ENCODE measurements at places on chromosomes 6 and 20.

- no peak for DNase-seq
Observed at GRCh38 chr20:32463642-32464400, 105.7 kb downstream of the ASXL1 start.

GRCh38 chr6:144264270-144265060 is 20.7 kb upstream of the UTRN start:
- no peak for DNase-seq

DNA sequence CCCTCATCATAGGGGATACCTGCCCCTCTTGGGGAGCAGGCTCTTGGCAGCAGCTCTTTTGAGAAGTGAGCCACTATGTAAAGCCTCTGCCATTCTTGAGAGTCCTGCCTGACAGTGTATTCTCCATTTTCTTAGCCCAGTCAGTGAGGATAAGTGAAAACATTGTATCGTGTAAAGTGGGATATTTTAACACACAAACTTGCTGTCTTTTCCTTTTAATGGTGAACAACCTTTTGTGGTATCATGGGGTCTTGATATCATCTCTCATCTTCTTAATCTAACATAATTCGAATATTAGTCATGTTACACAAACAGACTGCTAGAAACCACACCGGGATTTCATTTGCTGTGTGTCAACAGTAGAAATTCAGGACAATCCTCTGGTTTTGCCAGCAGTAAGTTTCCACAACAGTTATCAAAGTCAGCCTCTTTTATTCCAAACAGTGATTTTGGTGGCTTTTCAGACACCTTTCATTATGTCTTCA is 136.2 kb downstream of the HIVEP1 start:
- DNase-seq = no peak

GRCh38 chr6:18893540-18894269 is 506.6 kb downstream of the RNF144B start:
- no peak for DNase-seq

DNA sequence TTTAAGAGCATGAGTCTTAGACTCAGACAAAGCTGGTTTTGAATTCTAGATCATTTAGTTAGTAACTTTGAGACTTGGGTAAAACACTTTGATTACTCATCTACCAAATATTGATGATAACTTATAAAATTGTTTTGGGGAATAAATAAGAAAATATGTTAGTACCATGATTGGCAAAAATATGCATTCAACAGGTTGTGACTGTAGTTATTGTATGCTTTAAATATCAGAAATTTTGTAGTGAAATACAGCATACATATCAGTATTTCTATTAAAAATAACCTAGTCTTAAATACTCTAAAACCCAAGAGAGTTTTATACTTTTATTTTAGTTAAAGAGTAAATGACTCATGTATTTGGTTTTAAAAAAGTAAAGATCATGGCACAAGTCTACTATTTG is 68.7 kb downstream of the ENPP1 start:
- no peak for DNase-seq

DNA sequence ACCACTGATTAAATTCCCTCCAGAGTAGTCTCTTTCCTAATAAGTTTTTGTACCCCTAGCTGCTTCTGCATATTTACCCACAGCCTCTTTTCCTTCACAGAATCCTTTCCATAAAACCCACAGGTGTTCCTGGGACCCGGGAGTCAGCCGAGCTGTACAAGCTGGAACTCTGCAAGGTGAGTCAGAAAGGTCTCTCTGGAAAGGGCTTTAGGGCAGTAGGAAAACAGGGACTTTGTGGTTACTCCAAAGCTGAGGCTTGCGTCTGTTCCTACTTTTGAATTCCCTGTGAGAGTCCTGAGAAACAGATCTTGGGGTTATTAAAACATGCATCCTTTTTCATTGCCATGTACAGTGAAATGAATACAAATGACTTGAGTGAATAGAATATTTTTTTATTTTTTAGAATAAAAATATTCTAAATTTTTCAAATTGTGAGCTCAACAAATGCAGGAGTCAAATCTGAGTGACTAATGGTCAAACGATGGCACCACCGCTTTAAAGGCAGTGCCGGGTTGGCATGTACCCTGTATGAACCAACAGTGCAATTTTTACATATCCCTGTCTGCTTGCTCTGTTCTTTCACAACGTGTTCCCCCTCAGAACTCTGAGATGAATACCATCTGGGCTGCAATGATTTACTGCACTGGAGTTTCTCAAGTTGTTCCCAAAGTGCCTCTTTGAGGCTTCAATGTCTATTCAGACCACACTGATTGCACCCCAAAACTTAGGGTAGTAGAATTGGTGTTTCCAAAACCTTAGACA is 78.4 kb downstream of the GFRAL start:
- no peak for DNase-seq

DNA sequence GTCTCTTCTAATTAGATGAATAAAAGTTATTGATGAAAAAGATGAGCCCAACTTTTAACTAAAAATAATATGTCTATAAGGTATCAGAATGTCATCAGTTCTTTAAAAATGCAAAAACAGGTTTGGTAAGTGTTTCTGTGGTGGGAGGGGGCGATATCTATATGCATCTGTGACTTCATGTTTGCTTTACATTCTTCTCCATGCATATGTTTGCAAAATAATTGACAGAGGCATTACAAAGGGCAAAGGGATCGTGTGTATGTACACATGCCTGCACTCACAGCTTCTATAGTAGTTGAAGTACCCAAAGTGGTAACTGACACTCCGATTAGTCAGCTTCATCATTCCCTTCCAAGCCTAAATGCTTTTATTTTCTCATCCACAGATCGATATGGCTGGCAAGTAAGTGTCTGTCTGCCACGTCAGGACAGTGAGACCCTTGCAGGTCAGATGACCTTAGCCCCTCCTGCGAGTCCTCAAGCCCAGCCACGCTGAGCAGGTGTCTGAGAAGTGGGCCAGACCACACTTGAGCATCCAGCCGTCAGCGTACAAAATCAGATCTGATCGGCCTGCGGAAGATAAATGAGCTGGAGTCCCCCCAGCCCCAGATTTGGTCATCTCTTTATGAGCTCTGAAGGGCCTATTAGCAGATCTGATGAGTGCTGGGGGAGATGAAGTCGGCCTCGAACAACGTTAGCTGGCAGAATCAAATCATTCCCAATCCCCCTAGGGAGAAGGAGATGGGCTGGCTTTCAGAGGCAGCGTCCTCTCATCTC is 369.1 kb downstream of the MAFB start:
- DNase-seq = no peak

DNA sequence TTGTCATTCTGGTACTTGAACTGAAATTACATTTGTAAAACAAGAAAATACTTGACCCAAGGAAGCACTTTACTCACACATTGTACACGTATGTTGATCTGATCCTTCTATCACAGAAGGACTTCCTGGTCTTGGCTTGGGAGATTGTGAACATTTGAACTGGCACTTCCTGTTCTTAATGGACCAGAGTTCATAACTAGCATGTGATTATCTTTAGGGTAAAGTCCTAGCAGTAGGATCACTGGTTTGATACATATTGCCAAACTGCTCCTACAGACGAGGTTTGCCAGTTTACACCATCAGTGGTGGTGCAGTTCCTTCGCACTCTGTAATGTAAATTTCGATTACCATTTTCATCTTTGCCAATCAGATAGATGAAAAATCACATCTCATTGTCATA is 12.7 kb downstream of the HECA start:
- DNase-seq = no peak

DNA sequence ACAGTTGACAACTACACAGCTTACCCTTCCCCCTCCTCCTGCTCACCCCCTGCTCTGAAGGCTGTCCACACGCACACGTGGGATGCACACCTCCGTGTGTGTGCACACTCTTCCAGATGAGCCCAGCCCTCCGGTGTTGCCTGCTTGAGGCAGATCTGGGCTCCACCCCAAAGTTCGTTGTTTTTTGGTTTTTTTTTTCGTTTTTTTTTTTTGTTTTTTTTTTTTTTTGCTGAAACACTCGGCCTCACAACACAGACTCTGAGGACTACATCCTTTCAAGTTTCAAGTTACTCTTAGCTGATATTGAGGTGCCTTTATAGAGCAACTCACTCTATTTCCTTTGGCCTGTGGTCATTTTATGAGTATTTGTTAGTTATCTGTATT is 88.2 kb downstream of the RREB1 start:
- DNase-seq = no peak

DNA sequence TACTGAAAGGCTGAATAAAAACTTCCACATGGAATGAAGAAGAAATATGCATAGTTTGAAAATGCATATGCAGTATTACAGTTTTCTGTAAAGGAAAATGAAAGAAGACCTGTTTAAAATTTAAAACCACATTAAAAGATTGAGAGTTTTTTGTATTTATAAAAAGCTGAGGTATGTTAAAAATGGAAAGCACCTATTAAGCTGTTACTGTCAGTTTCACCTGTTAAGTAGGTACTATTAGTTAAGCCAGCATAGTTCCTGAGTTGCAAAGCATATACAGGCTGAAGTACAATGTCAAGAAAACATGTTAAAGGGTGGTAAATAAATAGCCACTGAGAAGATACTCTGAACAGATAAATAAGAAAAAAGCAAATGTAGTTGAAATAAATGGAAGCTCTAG is 69.9 kb downstream of the ATXN1 start:
- DNase-seq = peak; percentile 39

GRCh38 chr6:147164761-147165160 is 39.5 kb upstream of the STXBP5 start:
- DNase-seq = no peak

- DNase-seq = no peak
Observed at GRCh38 chr6:129665555-129665954, 44.4 kb downstream of the ARHGAP18 start.

DNA sequence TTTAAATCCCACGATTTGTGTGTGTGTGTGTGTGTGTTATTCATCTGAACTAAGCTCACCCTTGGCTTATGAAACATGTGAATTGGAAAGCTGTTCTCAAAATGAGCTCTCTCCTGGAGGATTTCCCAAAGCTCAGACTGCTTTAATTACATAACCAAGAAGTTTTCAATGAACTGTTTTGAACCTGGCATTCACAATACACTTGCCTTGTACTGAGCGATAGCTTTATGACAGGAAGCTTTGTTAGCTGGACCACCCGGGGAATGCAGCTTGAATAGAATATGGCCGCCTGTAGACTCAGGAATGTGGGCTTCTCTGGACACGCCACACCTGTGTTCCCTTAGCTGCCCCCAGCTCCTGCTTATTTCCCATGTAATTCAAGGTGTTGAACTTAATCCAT is 71.4 kb upstream of the PREP start:
- no peak for DNase-seq

DNA sequence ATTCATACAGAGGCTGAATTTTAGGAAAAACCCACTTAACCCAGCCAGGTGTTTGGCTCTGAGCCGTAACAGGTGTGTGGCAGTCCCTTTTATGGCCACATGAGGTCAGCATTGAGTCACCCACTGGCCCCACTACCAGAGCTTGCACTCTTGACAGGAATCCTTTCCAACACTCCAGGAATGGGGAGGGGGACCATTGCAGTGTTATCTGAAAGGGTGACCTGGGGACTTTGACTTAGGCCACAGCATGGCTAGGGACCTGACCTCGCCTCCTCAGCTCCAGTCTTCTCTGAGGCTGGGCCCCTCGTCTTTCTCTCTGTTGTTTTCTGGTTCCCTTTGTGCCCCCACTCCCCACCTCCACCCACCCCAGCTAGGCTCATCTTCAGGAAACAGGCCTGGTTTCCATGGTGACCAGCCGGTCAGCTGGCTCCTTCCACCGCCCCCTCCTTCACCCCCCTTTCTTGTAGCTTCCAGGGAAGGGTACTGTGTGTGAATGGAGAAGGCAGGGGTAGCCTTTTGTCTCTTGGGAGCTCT is 2.1 kb upstream of the TMEM151B start:
- DNase-seq = peak; percentile 77

DNA sequence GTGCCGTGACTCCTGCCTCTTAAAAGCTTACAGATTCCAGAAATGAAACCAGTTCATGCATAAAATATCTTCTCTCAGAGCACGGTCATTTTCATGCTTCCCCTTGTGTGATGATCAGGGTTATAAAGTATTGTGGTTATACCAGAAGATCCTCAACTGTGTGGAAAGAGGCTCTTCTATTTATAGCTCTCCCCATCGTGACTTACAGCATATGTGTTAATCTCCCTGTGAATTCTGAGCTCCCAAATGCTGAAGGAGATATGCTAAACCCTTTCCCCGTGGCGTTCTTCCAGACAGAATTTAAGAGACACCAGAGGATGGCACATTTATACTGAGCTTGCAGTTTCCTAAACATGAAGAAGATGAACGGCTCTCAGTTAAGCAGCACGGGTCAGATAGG is 158.8 kb downstream of the CDH26 start:
- DNase-seq = no peak

DNA sequence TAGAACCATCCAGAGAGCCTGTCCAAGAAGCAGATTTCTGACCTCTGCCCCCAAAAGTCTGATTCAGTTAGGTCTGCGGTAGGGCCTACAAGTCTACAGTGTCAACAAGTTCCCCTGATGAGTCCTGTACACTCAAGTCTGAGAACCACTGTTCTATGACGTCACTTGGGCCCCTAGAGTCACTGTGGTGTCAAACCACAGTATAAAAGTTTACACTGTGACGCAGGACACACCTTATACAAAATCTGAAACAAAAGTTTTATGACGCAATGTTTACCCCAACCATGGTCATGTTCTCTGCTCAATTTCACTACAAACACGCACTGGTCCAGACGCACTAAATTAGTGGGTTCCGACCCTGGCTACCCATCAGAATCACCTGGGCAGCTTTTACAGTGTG is 17.9 kb downstream of the SLA2 start:
- DNase-seq = peak; percentile 58

GRCh38 chr6:157232161-157232895 is 91.0 kb downstream of the TMEM242 start:
- no peak for DNase-seq

All from CD4-positive, alpha-beta T cell treated with Interleukin-10 for 1 hour (primary cell).